ENCODE measurements at places on chromosomes 5 and 9.

DNA sequence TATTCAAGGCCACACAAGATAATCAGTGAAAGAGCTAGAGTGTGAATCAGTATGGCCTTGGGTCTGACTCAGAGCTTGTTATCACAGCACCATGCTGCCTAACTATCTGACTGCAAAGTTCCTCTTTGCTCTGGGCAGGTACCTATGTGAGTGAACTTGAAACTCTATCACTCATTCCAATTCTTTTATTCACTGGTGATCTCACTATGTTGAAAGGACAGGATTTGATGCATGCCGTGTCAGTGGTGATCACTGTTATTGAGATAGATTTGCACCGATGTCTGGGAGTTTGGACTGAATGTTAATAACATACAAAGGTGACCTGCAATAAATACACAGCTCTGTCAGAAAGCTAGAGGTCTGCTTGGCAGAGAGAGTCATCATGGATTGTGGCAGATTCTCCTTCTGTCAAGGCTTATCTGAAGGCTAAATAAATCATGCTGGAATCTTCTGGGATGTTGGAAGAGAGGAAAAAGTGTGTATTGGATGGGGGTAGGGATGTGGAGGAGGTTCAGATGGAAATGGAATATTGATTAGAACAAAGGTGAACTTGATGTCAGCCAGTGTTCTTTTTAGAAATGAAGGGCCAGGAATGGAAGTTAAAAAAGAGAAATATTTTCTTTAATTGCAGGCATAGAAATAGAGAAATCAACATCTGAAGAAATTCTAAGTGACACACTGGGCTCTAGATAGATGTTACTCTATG is 91.8 kb upstream of the TNC start:
- DNase-seq, result no peak

GRCh38 chr5:125367702-125368101 is 621.3 kb upstream of the ZNF608 start:
- DNase-seq, result no peak

DNA sequence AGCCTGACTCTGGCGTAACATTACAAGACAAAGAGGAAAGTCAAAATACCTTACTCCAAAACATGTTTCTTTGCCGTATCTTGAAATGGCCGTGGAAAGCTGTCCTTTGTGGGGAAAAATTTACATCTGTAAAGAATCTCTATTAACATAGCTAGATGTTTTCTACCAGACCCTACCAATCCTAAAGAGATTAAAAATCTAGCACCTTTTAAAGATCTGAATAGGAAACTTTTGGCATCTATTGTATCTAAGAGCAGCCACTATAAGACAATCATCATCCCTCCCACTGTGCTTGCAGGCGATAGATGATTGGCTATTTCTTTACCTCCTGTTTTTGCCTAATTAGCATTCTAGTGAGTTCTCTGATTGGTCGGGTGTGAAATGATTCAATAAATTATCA is 82.5 kb upstream of the SNCAIP start:
- no peak for DNase-seq

- no peak for DNase-seq
These were observed 388.8 kb downstream of the KDM4C start for GRCh38 chr9:7146582-7146981.
